ENCODE measurements at places on chromosomes 5 and 9.

- DNase-seq, result no peak
Measured at GRCh38 chr9:36222449-36222848, 31.7 kb downstream of the CLTA start.

GRCh38 chr5:98095072-98095471 is 678.4 kb upstream of the RGMB start:
- no peak for DNase-seq

- no peak for DNase-seq
Measured at GRCh38 chr5:10262121-10262774, 12.2 kb downstream of the CCT5 start.

- no peak for DNase-seq
Measured at GRCh38 chr5:158852622-158853021, 247.1 kb downstream of the EBF1 start.

DNA sequence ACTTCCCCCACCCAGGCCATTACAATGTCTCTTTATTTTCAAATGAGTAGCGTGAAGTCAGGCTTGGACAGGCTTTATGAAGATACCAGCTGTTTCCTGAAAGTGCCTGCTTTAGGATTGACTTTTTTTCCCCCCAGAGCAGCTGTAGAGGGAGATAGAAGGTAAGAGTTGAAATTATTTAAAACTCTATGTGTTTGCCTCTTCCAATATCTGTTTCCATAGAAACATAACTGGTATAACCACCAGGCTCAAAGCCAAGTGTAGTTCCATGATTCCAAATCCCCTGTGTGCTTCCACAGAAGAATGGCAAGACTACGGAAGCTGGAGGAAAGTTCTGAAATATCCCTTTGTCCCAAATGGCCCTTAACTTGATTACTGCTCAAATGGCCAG is 87.4 kb upstream of the TBC1D2 start:
- DNase-seq, result no peak

DNA sequence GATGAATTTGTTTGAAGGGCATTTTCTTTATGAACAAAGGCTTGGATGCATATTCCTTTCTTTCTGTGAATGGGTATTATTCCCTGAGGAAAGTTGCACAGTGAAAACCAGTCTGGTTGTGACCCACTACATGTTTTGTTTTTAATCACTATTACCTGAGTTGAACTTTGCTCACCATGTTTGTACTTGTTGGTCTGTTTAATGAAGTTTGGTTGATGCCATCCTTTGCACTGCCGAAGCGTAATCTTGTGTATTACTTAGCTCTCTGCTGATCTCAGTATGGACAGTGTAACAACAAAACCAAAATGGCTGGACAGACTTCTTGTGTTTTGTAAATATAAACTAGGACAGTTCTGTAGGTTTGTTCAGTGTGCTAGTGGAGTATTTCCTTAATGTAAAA is 38.1 kb downstream of the UGCG start:
- no peak for DNase-seq

DNA sequence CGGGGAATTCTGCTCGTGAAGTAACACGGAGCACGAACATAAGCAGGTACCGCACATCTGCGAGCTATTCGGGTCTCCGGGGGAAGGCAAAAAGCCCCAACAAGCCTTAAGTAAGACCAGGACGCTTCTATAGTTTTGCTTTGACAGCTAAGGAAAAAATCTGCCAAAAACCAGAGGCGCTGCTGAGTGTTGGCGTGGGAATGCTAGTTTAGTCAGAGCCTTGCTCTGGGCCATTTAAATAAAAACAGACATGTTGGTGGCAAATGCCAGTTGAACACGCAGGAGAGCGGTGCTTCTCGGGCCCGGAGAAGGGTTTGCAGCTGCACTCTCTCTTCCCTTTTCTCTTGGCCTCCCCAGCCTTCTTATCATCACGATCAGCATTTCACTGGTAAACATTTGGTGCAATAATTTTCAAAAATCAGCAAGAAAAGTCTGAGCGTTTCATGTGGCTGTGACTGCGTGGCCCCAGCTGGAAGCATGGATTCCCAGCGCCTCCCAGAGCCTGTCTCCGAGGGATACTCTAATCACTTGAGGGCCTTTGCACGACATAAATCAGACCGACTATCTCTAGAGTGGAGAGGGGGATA is 6.4 kb upstream of the NOTCH1 start:
- DNase-seq, result no peak

- no peak for DNase-seq
Measured at GRCh38 chr5:40233268-40233667, 446.4 kb upstream of the PTGER4 start.

DNA sequence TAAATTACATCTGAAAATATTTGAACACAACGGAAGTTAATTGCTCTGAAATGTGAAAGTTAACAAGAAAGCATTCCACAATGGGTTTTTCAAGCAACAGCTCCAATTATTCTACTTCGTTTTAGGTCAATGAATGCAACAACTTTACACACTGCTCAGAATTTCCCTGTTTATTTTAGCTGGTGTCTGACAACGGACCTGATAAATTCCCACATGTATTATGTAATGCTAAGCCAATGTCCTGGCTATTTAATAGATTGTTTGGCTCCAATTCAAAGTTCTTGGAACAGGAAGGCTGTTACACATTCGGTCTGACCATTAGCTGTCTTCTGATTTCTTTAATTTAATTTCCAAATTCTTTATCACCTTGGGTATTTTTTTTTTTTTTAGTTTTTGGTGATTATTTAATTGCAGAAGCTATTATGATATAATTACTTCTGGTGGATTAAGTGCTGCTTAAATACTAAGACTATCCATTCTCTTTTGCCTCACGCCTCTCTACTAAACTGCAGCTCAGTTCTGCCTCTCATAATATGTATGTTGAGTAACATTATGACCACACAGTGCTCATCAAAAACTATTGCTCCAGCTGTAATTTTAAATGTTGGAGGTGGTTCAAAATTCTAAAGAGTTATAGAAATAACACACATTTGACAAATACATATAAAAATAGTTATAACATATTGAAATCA is 57.9 kb downstream of the MEF2C start:
- no peak for DNase-seq

GRCh38 chr9:124493794-124494479 is 13.3 kb downstream of the NR5A1 start:
- no peak for DNase-seq

DNA sequence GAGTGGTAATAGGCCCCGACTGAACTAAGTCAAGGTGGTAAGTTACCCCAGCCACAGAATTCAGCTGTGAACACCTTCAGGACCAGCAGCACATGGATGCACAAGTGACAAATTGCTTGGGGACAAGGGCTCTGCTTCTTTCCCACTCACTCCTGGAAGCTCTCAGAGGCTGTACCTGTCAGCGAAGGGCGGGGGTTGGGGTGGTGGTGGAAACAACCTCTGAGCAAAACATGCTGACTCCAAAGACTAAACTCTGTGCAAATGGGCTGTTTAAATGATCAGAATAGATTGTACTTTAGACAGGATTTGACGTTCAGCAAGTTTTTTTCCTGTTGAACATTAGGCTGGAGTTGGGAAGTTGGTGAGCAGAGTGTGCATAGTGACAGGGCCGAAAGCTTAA is 544.5 kb upstream of the ZNF608 start:
- DNase-seq, result no peak

- DNase-seq, result no peak
Measured at GRCh38 chr5:74916831-74917710, 50.9 kb upstream of the FAM169A start.

GRCh38 chr5:67283275-67283987 is 86.8 kb upstream of the CD180 start:
- DNase-seq, result no peak

DNA sequence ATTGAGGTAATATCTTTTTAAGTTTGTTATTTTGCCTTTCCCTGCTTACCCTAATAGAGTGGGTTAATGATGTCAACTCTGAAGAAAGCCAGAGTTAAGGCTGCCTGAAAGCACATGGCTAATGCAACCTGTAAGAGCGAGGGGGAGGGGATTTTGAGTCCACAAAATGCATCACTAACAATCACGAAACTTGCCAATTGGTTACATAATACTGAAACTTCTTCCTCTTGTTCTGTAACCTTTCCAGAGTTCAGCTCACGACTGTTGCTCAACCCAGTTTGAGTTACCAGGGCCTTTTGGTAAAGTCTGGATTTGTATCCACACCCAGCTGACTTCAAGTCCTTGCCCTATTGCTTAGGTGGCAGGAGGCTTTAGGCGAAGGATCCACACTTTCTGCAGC is 308.8 kb downstream of the EFNA5 start:
- DNase-seq, result no peak

DNA sequence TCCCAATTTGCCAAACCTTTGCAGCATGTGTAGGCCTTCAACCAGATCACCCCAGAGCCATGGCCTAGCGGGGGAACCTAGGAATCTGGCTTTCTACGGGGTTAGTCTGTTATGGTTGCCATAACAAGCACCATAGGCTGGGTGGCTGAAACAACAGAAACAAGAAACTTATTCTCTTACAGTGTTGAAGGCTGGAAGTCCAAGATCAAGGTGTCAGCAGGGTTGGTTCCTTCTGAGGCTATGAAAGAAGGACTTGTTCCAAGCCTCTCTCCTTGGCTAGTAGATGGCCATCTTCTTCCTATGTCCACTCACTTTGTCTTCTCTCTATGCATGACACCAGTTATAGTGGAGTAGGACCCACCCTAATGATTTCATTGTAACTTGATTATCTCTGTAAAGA is 6.1 kb downstream of the FGF1 start:
- DNase-seq, result no peak

- no peak for DNase-seq
Measured at GRCh38 chr9:86594724-86595123, 240.5 kb upstream of the TUT7 start.

GRCh38 chr9:8074713-8075286 is 275.2 kb upstream of the DMAC1 start:
- DNase-seq, result no peak

DNA sequence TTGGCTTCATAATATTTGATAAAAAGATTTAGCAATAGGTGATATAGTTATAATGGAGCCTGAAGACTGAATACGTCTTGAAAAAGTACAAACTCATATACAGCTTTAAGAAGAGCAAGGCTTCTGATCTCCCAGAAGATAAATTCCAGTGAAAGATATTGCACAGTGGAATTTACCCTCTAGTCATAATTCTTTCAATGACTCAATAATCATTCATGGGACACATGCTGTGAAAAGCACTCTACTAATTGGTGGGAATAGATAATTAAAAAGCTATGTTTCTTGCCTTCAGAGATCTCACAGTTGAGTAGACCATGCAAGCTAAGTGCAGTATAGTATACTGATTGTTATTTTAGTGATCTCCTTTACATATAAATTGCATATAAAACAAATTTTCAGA is 538.6 kb upstream of the CYLC2 start:
- DNase-seq, result no peak

- no peak for DNase-seq
Measured at GRCh38 chr5:5178580-5178979, 38.5 kb downstream of the ADAMTS16 start.

DNA sequence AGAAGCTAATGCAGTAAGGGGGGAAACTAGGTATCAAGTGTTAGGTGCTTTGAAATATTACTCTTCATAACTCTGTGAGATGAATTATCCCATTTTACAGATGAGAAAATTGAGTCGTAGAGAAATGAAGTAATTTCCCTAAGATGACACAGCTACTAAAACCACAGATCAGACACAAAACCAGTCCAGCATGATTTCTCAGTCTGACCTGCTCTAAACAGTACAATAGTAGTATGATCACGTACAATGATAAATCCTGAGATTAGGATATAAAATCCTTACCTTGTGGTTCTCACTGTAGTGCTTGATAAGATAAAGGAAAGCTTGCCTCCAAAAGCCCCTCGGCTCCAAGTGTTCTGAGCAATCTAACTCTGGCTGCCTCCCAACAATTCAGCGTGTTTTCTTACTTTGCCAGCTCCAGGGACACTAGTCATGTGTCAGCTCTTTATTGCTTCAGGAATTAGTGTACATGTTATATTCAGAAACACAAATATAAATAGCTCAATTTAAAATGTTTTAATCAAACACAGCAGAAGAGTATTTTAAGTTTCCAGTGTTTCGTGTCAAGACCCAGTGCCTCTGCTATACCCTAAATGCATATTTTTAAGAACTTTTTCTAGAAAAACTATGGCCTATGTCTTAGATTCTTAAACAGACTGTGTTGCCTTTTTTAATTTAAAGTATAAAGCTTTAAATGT is 243.6 kb downstream of the DENND1A start:
- DNase-seq, result no peak

- no peak for DNase-seq
Measured at GRCh38 chr5:98460536-98460935, 312.9 kb upstream of the RGMB start.

GRCh38 chr5:84383296-84383815 is 1.3 kb downstream of the EDIL3 start:
- DNase-seq, result no peak

- no peak for DNase-seq
Measured at GRCh38 chr9:79617395-79617794, 45.6 kb downstream of the TLE4 start.

- no peak for DNase-seq
Measured at GRCh38 chr5:115435065-115435777, 109.4 kb downstream of the FEM1C start.

DNA sequence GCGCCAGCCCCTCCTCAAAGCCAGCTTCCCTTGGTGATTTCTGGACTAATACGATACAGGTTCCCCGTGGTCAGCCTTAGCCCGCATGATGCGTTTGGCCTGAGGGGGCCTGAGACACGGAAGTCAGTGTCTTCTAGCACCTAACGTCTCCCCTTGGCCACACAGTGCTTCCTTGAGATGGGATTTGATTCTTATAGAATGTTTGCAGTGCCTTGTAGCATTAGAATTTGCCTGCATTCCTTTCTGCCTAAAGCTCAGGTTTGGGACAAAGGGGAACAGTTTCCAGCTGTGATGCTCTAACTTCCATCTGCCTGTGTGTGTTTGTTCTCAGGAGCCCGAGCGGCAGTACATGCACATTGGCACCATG is 34.4 kb downstream of the CFAP90 start:
- DNase-seq, result no peak

- DNase-seq, result no peak
Measured at GRCh38 chr5:73376618-73377170, 71.9 kb downstream of the FOXD1 start.

- no peak for DNase-seq
Measured at GRCh38 chr5:104443706-104444105, 881.1 kb upstream of the NUDT12 start.

Data from H1 (cell line).